ENCODE measurements at places on chromosomes 6 and 20.

- DNase-seq = no peak
Measured at GRCh38 chr6:147001621-147002020, 202.6 kb upstream of the STXBP5 start.

DNA sequence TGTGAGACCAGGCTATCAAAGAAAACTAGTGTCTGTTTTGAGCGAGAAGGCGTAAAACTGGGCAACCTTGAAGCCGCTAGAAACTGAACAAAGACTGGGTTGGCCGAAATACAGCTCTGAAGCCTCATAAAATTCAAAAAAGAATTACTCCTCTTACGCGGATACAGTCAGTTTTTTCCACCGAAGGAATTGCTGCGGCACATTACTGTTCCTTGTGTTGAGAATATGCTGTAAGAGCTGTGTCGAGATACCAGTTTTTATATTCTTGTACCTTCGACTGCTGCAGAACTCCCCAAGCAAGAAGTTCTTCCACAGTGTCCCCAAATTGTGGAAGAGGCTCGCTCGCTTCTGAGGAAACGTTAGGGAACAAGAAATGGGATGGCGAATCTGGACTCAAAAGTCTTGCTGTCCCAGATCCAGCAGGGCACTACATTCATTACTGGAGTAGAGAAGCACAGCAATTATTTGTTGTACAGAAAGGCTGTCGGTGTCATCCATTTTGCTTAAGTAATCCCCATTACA lies 523 bp upstream of the COX7A2 start:
- DNase-seq = no peak

- DNase-seq = no peak
Measured at GRCh38 chr20:34579191-34579978, 20.9 kb downstream of the MAP1LC3A start.

DNA sequence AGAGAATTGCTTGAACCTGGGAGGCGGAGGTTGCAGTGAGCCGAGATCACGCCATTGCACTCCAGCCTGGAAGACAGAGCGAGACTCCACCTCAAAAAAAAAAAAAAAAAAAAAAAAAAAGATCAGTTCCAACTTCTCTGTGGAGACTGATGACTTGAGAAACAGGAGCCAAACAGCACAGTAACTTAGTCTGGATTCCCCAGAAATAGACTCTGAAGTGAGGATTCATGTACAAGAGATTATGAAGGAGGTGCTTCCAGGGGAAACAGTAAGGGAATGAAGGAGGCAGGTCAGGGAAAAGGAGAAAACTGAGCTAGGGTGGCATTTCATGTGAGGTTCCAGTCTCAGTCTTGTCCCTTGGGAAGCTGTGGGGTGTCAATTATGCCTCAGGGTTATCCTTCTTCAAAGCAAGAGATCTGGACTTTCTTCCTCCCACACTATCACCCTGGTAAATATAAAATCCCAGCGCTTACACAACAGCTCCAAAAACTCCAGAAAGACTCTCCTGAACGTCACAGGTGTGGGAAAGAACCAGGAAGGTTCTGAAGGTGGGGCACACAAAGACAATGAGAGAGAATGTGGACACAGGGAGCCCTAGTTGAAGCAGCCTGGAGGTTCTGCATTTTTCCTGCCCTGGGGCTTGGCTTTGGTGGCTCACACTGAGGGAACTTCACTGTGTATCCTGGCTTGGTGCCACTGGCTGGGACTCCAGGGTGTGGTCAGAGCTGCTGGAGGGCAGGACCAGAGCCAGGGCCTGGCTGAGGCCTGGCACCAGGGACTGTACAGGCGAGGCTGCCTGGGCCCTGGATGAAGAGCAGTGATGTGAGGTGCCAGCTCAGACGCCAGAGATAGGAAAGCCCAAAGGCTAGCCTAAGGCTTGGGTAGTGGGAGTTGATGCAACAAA lies 46.8 kb downstream of the PCNA start:
- no peak for DNase-seq

GRCh38 chr20:13255356-13255755 lies 34.3 kb downstream of the ISM1 start:
- no peak for DNase-seq

GRCh38 chr6:72657407-72658197 lies 35.7 kb downstream of the KCNQ5 start:
- DNase-seq = no peak

DNA sequence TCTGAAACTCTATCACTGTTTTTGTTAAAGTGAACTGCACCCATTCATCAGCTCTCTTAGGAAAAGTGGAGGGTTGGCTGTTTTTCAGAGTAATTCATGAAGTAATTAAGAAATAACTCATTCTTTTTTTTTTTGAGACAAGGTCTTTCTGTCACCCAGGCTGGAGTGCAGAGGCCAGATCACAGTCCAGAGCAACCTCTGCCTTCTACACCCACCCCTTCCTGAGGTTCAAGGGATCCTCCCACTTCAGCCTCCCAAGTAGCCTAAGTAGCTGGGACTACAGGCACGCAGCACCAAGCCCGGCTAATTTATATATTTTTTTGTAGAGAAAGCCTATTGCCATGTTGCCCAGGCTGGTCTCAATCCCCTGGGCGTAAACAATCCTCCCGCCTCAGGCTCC lies 2.6 kb downstream of the ZNFX1 start:
- DNase-seq = no peak

DNA sequence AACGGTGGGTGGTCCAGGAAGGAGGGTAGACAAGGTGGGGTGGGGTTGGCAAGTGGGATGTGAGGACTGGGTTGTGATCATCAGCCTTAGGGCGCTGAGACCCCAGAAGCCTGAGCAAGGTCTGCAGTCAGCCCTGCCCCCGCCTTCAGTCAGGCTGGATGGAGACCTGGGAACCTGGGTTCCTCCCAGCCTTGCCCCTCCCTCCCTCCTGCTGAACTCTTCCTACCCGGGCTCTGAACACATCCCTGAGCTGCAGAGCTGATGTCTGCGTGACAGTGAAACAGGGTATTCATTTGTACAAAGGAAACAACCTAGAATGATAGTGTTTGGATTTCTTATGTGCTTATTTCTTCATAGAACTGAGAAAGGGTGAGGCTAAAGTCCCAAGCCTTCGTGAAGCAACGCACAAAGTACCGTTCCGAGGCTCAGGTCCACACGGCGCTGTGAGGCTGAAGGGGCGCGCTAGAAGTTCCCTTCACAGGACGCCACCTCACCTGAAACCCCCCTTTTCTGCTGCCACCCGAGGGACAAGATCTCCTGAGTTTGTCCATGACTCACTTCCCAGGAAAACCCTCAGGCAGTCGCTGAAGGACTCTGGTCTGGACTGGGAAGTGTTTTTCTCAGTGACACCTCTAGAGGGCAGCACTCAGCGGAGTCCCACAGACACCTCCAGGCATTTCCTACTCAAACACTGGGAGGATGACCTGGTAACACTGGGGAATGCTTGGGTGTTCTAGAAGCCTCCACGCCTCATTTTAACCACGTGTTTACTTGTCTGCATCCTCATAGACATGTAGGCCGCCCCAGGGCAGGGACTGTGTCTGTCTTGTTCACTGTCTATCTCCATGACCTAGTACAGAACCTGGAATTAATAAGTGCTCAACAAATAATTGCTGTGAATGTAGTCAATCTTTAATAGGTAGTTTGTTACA lies 1.2 kb downstream of the GSTA5 start:
- no peak for DNase-seq

GRCh38 chr20:10402938-10403608 lies 30.9 kb downstream of the MKKS start:
- no peak for DNase-seq

DNA sequence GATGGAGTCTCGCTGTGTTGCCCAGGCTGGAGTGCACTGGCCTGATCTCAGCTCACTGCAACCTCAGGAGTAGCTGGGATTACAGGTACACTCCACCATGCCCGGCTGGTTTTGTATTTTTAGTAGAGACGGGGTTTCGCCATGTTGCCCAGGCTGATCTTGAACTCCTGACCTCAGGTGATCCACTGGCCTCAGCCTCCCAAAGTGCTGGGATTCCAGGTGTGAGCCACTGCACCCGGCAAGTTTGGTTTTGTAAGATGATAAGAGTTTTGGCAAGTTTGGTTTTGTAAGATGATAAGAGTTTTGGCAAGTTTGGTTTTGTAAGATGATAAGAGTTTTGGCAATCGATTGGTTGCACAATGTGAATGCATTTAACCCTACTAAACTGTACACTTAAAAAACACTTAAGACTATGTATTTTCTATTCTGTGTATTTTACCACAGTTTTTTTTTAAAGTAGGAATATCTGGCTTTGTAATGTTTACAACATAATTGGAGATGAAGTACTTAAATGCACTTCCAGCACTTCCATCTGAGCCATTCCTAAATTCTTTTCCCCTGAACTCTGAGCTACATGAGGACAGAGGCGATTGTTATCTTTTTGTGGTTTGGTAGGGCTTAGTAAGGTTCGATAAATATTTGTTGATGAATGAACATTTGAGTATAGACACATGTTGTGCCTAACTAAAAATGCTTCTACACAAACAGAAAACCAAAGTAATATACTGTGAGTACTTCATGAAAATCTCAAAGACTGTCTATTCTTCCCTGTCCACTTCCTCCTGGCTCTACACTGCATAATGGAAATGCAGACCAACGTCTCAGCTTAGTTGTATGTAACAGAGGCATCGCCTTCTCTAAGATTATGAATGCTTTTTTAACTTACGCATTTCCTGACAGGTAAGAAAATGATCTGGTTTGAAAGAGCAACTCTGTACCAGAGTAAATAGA lies 18.8 kb downstream of the SAMHD1 start:
- no peak for DNase-seq

DNA sequence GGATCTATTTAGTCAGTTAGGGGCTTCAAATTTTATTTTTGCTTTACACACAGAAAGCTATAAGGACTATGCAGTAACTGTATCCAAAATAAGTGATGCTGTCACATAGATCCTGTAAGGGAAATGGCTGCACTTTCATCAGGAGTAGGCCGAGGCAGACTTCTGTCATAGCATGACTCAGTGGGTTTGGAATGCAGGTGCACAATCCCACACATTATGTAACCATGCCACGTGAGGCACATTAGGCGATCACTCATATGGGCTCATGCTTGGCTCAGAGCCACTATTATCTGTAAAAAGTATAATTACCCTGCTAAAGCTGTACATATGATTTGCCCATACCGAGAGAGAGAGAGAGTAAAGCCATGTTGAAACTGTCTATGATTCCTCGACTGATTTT lies 1189.4 kb upstream of the EYS start:
- DNase-seq = no peak
